Psoas muscle (tissue), 8 donors: ENCODE measurements at places on chromosomes 13 and 19.

DNA sequence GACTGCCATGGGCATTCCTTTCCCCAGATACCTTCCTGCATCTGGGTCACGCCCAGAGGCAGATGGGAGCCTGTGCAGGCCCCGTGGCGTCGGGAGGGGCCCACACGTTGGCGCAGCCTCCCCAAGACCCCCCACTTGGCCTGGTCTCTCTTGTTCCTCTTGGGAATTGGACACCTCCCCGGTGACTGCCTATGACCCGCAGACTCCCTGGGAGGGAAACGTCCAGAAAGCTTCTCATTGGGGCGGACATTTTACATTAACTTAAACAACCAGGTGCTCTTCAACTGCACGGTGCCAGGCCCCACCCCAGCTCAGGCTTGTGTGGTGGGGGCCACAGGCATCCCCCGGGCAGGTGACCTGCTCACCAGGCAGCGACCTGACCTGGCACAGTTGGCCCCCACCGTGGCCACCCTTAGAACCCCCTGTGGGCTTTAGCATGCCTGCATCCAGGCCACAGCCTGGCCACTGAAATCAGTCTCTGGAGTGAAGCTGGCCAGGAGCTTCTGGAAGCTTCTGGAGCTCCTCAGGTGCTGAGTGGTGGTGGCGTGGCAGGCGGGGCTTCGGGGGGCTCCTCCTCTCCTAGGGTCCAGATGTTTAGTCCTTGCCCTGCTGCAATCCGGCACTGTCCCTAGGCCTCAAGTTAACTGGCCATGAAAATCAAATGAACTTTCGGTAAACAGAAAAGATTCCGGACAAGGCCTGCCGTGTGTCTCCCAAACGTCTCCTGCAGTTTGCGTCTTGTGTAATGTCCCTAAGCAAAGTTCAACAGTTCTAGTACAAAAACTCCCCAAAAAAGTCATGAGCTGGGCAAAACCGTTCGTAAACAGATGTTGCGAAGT lies 8.5 kb upstream of the PROZ start:
- DNase-seq, result no peak

DNA sequence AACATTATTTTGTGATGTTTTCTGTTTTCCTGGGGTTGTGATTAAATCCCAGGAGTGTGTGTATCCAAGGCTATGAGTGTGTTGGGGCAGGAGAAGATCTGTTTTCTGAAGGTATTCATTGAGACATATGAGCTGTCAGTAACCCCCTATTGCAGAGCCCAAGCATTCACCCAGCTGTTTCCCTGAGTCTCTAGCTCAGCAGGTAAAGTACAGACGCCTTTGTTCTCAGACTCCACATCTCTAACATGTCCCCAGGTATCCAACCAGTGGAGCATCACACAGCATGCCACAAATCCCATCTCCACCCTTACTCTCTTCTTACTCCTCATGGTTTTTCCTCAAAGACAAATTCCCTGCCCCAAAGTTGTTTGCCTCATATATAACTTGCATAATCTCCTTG lies 213.6 kb downstream of the PCDH20 start:
- no peak for DNase-seq

- no peak for DNase-seq
These were observed 66.6 kb downstream of the GGACT start for GRCh38 chr13:100521851-100522617.

GRCh38 chr19:18761531-18762110 lies 29.5 kb downstream of the COMP start:
- DNase-seq, result no peak

DNA sequence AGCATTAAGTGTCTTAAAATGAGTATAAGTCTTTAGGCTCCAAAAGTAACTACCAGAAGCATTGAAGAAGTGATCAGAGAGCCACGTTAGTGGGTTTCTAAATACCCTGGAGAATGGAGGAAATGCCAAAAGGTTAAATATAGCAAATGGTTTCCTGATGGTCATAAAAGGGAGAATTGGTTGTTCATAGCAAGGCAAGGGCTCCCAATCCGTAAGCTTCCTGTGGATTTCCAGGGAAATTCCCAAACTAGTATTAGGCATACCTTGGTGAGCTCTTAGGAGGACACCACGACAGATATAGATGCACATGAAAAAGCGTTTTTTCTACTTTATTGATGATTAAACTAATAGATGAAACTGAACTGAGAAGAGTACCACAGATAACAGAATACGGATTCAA lies 410.9 kb downstream of the FOXO1 start:
- DNase-seq, result no peak

DNA sequence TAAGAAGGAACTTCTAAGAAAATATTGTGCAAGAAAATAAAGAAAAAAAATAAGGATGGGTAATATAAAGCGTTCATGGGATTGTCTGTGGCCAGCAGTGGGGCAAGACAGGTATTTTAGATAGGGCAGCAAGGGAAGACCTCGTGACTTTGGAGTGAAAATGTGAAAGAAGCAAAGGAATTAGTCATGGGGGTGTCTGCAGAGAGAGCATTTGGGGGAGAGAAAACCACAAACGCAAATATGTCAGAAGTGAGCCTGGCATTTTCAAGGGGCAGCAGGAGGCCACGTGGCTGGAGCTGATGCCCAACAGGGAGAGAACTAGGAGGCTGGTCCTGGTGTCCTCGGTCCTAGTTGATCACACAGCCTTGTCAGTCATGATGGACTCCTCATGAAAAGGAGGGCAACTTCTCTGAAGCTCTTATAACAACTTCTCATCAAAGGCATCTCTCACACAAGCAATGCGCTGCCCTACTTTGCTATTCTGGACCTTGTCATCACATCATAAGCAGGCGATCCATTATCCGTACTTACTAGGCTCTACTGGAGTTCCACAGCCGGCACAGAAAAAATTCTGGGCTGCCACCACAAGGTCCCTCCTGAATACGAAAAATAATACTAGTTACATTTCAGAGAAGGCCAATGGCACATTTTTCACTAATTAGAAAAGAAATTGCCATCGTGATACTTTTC lies 31.0 kb downstream of the RUBCNL start:
- no peak for DNase-seq

DNA sequence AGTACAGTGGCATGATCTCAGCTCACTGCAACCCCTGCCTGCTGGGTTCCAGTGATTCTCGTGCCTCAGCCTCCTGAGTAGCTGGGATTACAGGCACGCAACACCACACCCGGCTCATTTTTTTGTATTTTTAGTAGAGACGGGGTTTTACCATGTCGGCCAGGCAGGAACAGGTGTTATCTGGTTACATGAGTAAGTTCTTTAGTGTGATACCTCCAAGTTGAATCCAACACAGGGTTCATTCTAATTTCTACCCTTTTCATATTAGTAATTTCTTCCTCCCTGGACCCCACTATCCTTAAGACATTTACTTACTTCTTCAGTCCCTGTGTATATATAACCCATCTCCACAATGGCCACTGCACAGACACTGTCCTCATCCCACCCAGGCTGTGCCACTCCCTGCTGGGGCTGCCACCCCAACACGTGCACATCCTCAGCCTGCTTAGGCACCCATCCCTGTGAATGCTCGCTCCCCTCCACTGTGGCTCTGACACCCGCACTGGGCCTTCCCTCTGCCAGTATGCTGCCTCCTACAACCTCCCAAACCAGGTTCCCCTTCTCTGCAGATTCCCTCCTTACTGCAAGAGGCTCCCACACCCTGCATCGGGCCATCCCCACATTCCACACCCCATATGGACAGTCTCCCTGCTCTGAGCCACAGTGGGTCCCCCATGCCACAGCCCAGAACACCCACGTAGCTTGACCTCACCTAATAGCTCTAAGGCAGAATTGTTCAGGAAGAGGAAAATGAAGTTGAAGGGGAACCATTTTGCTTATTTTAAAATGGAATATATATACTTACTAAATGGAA lies 147.1 kb downstream of the TBC1D4 start:
- no peak for DNase-seq

- DNase-seq, result no peak
These were observed 46.7 kb downstream of the RXFP2 start for GRCh38 chr13:31786011-31786410.

DNA sequence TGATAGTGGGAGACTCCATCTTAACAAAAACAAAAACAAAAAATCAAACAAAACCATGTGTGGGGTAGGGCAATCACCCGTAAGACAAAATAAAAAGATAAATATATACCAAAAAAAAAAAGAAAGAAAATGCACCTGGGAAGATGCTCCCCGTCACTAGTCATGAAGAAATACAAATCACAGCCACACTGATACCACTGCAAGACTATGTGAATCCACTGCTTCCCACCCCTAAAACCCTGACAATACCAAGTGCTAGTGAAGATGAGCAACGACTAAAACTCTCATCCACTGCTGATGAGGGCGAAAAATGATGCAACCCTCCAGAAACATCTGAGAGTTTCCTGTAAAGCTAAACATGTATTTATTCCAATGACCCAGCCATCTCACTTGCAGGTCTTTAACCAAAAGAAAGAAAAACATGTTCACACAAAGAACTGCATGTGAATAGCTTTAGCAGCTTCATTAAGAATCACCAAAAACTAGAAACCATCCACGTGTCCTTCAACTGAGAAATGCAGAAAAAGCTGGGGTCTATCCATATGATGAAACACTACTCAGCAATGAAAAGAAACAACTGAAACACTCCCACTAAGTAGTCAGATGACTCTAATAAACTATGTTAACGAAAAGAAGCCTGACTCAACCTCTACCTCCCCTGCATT lies 31.7 kb downstream of the BRD4 start:
- no peak for DNase-seq

GRCh38 chr13:56861476-56861875 lies 279.2 kb upstream of the PRR20A start:
- no peak for DNase-seq

DNA sequence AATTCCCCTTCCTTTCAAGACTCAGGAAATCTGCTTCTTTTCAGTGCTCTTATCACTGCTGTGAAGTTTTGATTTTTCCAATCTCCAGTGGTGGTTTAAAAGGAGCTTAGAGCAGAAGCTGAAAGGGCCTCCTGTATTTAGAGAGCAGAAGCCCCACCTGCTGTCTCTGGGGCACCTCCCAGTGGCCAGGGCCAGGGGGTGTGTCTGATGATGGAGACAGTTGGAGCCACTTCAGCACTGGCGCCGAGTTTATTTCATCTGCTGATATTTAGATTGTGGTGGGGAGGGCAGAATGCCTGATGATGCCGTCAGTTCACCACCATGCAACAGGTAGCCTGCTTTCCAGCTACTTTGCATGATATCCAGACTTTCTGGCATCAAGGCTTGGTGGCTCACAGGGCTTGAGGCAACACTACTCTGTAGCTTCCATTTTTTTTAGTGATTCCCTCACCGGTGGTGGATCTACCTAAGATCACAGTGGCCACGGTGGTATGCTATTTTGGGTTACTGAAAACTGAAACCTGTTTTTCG lies 371.9 kb downstream of the KCNRG start:
- peak; percentile 61 for DNase-seq
